H1 (cell line): ENCODE measurements at places on chromosomes 6 and 20. TPM values are rescaled to one million over a fixed set of nuclear protein-coding genes. Genes with fewer than 3 reads are reported as not detected.

DNA sequence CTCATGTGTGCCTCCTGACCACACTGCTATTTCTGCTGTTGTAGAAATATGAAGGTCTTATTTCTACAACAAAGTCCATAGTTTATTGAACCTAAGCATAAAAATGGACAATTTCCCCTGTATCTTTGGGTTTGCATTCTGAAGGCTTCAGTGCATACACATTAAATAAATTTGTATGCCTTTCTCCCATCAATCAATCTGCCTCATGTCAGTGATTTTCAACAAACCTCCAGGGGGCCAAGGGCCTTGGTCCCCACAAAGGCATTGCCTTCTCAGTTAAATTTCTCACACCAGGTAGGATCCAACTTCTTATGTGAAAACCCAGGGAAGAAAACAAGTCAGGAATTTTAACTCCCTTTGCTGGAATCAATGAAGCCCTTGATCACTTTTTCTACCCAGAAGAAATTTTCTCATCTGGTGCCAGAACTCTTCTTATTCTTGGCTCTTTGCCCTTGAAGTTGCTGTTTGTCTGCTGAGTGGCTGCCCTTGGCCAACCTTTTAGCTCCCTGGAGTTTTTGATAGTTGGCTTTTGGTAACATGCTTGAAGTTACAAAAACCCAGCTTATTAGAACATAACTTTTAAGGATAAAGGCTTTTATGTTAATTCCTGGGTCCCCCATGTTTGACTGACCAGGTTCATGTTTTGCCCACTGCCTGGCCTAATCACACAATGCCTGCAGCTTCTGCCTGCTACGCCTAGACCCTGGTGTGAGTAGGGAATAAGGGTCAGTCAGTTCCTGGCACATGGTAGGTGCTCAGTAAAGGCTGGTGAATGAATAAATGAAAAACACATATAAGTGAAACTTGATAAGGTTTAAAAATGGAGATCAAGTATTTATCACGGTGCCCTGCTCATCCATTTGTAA lies 37.0 kb downstream of the SHLD1 start:
- DNase-seq: no peak

DNA sequence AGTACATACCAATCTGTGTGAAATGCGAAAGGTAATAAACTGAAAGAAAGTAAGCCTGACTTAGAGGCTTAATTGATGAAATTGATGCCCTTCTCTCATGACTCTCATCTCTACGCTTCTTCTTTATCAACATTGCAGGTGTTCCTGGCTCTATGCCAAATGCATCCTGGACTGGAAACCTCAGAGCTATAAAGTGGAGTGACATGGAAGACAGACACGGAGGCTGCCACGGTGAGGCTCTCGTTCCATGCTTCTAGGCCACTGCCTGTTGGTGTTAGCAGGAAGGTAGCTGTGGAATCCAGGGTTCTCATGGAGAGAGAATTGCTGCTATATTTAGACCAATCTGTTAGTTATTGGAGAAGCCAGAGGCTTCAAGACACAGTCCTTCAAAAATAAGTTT lies 73.2 kb downstream of the C6orf52 start:
- no peak for DNase-seq

DNA sequence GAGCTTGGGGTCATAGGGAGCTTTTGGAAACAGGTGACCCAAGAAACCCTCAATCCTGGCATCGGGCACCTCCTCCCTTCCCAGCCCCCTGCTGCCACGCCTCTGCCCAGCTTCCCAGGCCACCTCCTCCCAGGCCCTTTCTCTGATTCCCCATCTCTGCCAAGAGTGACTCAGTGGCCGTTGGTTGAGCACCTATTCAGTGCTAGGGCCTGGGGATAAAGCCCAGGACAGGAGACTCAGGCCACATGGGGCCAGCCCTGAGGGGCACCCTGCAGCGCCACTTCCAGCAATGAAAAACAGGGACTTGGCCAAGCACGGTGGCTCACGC lies 110.1 kb downstream of the ASXL1 start:
- no peak for DNase-seq

DNA sequence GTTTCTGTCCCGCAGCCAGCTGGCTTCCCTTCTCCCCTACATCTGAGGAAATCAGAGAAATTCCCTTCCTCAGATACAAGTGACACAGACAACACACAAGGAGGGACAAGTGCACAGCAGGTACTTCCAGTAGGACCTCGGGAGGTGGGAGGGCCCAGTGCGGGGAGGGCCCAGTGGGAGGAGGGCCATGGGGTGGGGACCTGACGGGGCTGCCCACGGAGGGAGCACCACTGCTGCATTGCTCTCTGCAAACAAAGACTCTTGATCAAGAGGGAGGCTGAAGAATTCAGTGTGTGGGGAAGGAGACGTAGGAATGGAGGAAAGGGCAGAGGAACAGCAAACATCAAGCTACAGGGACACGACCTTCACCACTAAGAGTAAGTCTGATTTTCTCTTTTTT lies 9.0 kb downstream of the TAP2 start:
- no peak for DNase-seq

DNA sequence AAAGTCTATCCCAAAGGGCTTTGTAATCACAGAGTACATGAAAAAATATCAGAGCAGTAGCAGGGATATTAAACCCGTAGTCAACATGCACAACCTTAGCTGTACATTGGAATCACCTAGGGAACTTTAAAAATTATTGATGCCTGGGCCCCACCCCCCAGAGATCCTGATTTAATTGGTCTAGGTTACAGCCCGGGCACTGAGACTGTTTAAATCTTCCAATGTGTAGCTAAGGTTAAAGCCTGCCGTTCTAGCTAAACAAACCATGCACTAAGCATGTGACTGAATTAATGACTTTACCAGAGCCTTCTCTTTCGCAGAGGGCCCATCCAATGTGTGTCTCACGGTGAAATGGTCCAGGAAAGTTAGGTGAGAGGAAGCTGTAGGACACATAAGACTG lies 14.1 kb upstream of the JAG1 start:
- DNase-seq: no peak

GRCh38 chr6:164243949-164244348 lies 829.4 kb downstream of the QKI start:
- DNase-seq: no peak

- DNase-seq: no peak
Observed at GRCh38 chr6:165889636-165890403, 226.8 kb upstream of the PDE10A start.

DNA sequence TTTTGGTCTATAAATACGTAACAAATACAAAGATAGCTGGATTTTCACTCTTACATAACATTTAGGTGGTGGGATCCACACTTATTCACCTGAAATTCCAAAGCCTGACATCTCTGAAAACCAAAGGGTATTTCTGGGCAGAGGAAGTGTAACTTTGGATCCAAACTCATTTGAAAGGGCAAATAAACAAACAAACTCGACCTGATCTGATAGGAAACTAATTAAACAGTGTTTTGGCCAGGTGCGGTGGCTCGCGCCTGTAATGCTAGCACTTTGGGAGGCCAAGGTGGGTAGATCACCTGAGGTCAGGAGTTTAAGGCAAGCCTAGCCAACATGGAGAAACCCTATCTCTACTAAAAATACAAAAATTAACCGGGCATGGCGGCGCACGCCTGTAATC lies 128.9 kb downstream of the ZMYND8 start:
- DNase-seq: no peak

DNA sequence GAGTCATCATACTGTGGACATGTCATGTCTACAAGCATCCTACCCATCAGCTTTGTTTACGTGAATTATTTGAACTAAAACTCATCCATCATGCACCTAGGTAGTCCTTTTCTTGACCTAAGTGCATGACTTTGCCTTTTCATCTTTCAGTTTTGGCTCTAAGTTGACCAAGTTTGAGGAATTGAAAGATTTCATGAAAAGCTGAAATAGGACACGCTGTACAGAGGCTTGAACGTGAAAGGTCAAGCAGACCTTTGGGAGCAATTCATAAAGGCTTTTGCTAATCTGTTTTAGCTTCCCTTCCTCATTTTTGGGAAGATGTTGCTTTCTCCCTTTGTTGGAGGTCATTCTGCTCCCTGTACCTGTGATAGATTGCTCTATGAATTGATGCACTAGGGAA lies 55.1 kb upstream of the MLIP start:
- no peak for DNase-seq

DNA sequence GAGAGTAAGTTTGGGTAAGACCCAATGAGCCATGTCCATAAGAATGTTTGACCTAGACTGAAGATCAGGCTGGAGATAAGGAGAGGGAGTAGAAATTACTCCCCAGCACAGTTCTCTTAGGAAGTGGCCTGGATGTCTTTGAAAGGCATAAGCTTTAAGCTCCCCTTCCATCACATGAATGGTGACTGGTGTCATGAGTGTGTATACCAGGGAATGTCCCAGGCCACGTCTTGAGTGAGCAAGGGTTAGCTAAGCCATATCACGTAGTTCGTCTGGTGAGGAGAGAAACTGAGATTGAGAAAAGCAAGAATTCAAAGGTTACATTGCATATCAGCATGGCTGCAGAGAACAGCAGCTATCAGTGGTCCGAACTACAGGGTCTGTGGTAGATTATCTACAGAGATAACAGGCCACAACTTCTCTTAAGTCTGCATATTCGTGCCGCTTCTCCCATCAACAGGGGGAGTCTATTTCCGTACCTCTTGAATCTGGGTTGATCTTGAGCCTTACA lies 60.1 kb upstream of the BMP2 start:
- DNase-seq: no peak

DNA sequence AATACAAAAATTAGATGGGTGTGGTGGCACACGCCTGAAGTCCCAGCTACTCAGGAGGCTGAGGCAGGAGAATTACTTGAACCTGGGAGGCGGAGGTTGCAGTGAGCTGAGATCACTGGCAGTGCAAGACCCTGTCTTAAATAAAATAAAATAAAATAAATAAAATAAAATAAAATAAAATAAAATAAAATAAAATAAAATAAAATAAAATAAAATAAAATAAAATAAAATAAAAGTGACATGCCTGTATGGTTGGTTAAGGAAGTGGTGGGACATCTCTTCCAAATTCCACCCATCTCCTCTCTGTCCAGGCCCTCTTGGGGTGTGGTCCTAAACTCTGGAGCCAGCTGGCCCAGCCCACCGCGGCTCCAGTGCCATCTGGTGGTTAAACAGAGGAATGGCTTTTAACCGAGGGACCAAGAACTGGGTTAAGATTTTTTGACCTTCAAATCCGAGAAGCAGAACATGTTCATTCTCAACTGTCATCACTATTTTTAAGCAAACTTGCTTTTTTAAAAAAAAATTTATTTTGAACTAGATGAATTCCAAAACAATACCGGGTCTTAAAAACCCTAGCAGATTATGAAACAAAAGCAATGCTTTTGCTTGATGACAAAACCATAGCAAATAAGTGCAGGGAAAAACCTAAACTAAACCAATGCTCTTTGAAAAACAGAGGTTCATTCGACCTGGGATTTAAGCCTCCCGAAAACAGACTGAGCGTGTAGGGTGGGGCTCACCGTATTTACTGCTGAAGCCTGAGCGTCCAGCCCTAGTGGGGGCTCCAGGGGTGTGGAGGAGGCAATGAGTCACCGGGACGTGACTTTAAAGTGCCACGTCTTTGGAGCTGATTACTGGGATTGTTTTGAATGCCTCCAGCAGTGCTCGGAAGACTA lies 68.8 kb downstream of the CDC5L start:
- DNase-seq: no peak

DNA sequence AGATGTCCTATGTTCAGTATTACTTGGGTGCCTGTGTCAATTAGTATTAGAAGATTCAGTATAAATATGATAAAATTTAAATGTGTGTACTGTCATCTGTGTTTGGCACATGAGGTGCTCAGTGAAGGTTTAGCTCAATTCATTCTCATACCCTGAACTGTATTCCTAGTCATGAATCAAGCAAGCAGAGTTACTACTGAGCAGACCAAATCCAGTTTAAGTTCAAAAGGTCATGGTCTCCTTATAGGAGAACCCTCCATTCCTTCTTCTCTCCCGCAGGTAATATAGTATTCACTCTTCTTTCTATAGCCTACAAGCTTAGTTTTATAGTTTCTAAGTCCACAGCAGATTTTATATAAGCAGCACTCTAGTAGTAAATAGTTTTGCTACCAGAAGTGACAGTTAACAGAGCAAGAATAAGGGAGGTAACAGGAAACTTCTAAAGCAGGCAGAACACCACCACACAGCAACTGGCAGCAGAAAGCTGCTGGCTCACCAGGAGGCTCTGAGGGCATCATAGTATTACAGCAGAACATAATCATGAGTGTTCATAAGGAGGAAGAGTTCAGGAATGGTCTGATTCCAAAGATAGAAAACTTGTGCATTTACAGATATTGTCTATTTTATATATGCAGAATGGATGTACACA lies 133.2 kb downstream of the SLC16A10 start:
- DNase-seq: no peak

DNA sequence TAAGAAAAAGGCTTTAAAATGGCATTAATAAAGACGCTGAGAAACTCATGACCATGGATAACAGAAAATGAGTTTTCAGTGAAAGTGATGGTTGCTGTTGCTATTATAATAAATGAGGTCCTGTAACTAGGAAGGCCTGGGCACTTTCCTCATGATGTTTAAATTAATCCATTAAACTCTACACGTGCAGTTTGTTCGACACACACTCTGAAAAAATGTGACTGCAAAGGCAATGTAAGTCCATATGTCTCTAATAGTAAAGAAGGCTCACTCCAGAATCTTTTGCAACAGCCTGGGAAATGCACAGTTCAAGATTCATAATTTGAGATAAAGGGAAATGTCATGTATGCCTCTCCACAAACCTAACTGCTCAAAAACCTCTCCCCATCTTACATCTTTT lies 153.4 kb downstream of the COL12A1 start:
- no peak for DNase-seq

- DNase-seq: no peak
Observed at GRCh38 chr6:135692426-135692825, 159.1 kb upstream of the PDE7B start.

DNA sequence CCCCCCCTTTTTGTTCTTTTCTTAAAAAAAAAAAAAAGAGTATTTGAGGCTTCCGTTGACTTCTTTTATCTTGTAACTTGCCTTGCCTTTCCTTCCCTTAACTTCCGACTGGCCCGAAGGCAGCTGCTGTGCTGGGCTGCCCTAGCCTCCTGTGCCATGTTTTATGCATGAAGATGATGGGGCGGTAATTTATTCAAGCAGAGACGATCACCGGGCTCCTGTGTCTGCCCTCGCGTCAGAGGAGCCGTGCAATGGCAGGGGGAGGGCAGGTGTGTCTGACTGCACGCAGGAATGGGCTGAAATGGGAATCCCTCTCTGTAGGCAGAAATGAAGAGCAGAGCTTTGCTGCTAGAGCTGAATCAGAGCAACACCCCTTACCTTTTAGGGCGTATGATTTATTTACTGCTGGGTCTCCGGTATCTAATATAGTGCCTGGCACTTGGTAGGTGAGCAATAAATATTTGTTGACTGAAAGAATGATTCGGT lies 106.3 kb upstream of the RIPOR2 start:
- no peak for DNase-seq

- DNase-seq: no peak
Observed at GRCh38 chr6:155067956-155068615, 73.0 kb downstream of the TIAM2 start.

GRCh38 chr6:84052204-84052882 lies 18.8 kb downstream of the MRAP2 start:
- peak; percentile 43 for DNase-seq

BMP5 gene
- total RNA-seq: not detected in 2 replicates

INSM1 gene
- total RNA-seq: 2.5 and 2.9 TPM in 2 replicates

ZFAND3 gene
- 44.8 and 51.3 TPM in 2 replicates for total RNA-seq

ZC2HC1B gene
- not detected in 2 replicates for total RNA-seq

ZNF322 gene
- 29.7 and 35.0 TPM in 2 replicates for total RNA-seq

UNC5CL gene
- total RNA-seq: 1.3 and 1.4 TPM in 2 replicates

EDN1 gene
- 1.1 and 1.2 TPM in 2 replicates for total RNA-seq

RSPO4 gene
- total RNA-seq: 5.1 and 6.4 TPM in 2 replicates

COL19A1 gene
- not detected in 2 replicates for total RNA-seq

GPLD1 gene
- 5.3 and 5.9 TPM in 2 replicates for total RNA-seq
